NAMALWA (cell line): ENCODE measurements at places on chromosomes 12 and 14.
A peak's percentile ranks its signal among the peaks of the same experiment; 100 is the strongest.

GRCh38 chr12:108047071-108047550, 82.0 kb upstream of the WSCD2 start:
- DNase-seq: no peak

DNA sequence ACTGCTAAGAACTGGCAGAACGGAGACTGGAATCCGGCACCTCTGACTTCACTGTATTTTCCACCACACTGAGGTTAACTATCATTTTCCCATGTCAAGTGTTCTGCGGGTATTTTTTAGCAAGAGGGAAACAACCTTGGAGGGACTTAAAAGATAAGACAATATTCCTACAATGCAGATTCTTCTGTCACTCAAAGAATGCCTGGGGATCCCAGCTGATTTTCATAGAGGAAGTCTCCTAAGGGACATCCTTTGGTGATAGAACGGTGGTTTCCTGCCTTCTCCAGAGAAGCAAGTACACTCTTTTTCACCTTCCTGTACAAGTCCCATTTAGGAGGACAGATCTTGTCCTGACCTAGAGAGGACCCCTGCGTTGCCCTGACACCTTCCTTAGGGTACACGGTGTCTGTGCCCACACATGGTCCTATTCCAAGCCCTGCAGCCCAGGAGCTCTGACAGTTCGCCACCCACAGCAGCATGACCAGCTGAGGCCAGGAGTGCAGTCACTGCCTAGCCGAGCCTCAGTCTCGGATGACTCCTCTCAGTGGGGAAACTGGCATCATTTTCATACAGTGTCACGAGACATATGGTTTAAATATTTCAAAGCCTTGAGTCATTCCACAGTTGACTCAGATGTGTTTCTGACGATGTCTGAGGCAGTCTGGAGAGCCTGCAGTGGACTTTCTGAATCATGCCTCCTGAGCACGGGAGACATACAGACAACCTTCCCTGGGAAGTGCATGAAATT, 181.3 kb upstream of the FKBP4 start:
- DNase-seq: no peak

DNA sequence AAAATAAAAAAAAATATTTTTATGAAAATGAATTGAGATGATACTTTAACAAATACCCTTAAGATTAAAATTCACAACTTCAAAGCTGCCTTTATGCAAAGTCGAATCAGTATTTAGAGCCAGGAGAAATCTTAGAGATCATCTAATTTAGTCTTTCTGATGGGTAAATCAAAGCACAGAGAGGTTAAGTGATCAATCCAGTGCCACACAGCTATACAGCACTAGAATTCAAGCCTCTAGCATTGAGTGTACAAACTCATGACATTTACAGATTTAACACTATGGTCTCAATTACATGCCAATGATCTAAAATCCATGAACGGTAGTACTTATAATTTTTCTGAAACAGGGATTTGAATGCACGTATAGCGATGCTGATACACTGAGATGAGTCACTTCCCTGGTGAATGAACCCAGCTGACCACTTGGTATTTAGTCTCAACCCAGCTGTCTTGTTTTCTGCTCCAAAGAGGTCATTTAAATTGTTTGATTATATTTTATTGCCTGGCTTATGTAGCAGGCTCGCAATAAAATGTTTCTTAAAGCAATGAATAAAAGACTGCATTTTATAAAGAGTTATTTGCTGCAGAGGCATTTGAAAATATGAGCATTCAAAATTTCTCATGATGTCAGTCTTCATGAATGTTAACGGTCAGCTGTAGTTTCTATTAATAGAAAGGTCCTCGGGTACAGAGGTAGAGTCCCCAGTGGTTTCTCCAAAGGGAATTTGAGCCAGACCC, 152.4 kb upstream of the PRICKLE1 start:
- no peak for DNase-seq

DNA sequence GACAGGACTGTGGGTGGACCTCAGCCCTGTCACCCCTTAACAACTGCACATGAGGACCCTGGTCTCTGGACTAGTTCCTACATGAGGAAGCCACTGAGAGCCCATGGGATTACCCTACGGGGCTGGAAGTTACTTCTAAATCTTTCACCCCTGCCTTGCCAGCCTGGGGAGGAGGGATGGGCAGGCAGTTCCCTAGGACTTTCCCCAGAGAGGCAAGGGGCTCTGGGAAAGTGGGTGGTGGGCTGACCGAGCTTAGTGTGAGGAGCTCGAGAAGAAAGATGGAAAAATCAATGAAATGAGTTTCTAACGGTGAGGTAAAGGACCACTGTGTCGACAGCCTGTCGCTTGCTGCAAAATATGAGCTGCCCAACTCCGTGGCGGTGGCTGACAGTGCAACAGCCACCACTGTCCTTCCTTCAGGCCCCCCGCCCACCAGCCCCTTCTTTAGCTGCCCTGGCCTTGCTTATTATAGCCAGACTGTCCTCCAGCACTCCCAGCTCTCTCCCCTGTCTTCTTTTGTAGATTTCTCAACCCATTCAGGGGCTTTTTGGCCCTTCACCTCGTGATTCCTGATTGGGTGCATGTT, 5.0 kb downstream of the ZFHX2 start:
- DNase-seq: no peak

DNA sequence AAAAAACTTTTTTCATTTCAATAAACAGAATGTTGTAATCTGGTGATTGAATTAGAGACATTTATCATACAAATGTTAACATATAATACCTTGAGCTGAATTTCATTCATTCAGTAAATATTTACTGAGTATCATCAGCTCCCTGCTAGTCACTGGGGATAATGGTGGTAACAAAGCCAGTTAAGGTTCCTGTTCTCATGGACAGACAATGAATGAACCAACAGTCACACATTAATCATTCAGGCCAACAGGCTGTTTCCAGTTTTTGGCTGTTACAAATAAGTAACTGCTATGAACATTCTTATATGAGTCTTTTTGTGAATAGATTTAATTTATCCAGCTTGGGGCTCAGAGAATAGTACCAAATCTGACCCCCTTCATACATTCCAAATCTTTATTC, 13.5 kb downstream of the EXD2 start:
- DNase-seq: no peak

DNA sequence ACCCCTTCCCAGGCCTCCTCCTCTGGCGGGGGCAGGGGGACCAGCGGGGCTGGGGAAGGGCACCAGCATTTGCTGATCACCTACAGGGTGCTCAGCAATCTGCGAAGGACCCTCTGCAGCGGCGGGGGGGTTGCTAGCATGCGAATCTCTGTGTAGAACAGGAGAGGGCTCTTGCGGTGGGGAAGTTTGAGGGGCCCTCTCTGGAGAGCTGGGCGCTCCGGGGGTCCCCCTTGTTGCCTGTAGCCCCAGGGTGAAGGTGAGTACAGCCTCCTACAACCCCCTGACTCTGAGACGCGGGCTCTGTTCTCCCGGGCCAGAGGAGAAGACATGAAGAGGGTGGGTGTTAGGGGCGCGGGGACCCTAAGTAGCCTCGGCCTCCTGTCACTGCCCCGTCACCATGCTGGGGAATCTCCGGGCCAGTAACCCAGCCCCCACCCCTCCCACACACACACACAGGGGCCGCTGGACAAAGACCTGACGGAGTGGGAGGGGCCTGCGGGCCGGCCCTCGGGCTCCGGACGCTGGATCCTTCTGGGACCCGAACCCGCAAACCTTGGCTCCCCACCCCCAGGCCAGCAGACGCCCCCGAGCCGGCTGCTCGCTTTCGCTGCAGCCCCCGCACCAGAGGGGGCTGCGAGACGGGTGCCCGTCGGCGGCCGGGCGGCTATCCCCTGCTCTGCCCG, 734 bp downstream of the FIGNL2 start:
- no peak for DNase-seq

- DNase-seq: no peak
These were observed 90.8 kb downstream of the NTF3 start for GRCh38 chr12:5522432-5523335.

DNA sequence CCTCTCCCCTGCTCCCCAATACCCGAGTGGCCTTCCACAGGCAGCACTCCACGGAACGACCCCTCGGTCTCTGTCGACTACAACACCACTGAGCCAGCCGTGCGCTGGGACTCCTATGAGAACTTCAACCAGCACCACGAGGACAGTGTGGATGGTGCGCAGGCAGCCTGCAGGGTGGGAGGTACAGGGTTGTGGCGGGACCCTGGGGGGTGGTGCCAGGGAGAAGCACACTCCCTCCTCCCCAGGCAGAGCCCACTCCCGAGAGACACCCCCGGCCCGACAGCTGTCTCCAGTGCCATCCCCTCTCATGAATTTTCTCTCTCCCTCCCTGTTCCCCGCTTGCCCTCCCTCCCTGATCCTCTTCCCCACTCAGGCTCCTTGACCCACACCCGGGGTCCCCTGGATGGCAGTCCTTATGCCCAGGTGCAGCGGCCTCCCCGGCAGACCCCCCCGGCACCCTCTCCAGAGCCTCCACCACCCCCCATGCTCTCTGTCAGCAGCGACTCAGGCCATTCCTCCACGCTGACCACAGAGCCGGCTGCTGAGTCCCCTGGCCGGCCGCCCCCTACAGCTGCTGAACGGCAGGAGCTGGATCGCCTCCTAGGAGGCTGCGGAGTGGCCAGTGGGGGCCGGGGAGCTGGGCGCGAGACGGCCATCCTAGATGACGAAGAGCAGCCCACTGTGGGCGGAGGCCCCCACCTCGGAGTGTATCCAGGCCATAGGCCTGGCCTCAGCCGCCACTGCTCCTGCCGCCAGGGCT, 9.0 kb downstream of the TNS2 start:
- no peak for DNase-seq

DNA sequence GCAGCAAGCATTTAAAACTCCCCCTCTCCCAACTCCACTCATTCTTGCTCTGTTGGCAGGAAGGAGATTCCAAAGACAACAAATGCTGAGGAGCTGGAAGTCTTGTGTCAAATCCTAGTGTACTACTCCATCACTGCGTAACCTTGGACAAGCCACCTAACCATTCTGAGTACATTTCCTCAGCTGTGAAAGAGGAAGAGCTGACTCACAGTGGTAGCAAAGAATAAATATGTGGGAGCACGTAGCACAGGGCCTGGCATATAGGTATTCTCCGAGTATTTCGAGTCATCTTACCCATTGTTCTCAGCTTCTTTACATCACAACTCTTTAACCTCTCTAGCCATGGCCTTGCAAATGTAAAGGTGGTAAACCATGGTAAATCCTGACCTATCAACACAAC, 28.7 kb downstream of the EGLN3 start:
- no peak for DNase-seq

GRCh38 chr14:104367866-104368750, 211.5 kb upstream of the C14orf180 start:
- no peak for DNase-seq

GRCh38 chr12:76346236-76346635, 2.0 kb downstream of the BBS10 start:
- DNase-seq: no peak

- DNase-seq: peak; percentile 7
These were observed 36.6 kb upstream of the ASPG start for GRCh38 chr14:104048758-104049507.

DNA sequence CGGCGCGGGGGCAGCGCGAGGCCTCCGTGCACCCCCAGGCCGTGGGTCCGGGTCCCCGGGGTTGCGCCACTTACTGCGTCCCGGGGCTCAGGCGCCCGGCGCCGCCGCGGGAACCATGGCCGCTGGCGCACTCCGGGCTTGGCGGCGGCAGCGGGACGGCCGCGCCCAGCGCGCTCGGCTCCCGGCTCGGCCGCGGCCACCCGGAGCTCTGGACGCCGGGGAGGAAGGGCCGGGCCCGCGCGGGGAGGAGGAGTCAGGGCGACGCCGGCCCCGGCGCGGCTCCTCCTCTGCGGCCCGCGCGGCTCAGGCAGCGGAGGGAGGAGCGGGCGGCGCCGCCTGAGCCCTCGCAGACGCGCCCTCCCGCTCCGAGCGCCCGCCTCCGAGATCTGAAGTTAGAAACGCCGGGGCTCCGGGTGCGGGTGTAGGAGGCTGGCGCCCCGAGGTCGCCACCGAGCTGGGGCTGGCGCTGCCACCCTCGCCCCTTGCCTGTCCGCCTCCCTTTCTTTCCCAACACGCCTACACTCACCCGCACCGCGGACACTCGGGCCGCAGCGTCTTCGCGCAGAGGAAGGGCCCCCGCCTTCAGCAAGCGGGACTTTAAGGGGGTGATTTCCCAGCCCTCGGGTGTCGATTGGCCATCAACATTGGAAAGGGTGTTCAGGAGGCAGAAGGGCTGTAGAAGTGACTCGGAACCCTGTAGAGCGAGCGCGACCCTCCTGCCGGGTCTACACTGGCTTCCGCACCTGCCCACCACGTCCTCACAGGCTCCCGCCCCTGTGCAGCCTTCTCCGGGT, at the start of gene NIN:
Gene NIN (minus strand): TSS at position 231 of the 794 bp plus-strand sequence. CDS start 9,106 bp downstream, outside the sequence.
- peak; percentile 65 for DNase-seq

GRCh38 chr14:62436261-62436660, 609.0 kb downstream of the KCNH5 start:
- DNase-seq: no peak

- no peak for DNase-seq
These were observed 159.9 kb upstream of the TMTC1 start for GRCh38 chr12:29943683-29944082.

- no peak for DNase-seq
These were observed 90.8 kb upstream of the PTPRQ start for GRCh38 chr12:80353254-80353653.

DNA sequence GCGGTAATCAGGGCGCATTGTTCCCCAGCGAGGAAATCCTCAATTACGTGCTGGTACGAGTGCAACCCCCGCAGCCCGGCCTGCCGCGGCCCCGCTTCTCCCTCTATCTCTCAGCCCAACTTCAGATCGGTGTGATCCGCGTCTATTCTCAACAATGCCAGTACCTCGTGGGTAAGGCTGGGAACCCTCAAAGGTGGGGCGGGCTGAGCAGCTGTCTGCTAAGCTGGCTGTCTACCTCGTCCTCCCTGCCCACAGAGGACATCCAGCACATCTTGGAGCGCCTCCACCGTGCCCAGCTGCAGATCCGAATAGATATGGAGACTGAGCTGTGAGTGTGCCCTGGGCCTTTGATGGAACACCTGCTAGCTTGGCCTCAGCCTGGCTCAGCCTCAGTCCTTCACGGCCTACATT, 996 bp downstream of the REC8 start:
- no peak for DNase-seq

- DNase-seq: no peak
These were observed 42.7 kb upstream of the GPR132 start for GRCh38 chr14:105107781-105108515.

GRCh38 chr14:60095231-60095630, 3.5 kb downstream of the PCNX4 start:
- no peak for DNase-seq

DNA sequence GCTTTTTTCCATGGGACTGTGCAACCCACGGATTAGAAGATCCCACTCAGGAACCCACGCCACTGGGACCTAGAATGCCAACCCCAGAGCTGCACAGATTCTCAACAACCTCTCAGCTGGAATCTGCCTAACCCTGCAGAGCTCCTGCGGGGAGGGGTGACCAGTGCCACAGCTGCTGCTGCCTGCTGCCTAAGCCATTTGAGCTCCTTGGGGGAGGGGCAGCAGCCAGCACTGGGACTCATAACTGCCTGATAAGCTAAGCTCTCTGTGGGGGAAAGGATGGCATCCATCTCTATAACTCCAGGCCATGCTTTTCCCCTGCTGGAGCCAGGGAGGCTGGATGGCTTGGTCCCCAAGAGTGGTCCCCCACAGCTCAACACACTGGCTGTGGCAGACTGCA, 182.8 kb downstream of the SLC5A8 start:
- DNase-seq: no peak
